BJ (cell line): ENCODE measurements at places on chromosomes 6 and 20. TPM values are rescaled to one million over a fixed set of nuclear protein-coding genes. Genes with fewer than 3 reads are reported as not detected.

DNA sequence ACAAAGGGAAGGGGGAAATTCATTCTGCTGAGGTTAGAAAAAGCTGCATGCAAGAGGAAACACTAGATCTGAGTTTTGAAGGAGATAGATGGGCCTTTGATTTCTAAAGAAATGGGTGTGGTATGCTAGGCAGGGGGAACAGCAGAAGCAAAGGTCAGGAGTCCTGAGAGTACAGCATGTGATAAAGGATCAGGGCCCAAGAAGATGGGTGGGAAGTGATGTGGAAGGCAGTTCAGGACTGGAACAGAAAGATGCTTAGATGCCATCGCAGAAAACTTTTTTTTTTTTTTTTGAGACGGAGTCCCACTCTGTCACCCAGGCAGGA, 126.2 kb downstream of the ALDH8A1 start:
- DNase-seq, result no peak

Gene CST4
- not detected in 2 replicates for polyA plus RNA-seq

DNA sequence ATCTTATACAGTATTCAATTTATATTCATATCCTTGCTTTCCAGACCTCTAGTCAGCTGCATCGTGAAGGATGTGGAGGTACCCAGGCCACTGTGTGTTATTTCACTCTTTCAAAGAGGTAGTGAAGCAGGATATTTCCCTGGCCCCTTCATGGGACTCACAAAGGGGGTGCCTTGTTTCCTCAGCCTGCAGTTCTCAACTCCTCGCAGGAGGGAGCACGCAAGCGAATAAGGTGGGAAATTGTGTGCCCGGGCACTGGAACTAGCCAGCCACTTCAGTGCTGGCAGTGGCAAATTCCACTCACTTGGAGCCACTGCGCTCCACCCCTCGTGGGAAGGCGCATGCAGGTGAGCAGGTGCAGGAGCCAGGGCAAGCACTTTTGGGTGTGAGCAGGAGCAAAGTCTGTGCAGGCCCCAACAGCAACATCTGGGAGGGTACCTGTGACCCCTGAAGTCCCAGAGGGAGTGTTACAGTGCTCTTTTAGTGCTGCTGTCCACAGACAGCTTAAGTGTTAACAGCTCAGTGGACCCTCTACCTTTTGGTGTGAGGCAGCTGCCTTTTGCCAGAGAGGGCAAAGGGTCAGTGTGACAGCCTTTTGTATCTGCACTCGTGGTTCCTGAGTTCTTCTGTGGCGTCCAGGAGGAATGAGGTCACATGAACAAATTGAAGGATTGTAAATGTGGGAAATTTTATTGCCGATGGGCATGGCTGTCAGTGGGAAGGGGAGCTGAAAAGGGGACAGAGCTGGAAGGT, 49.4 kb upstream of the FAM135A start:
- DNase-seq, result no peak

- no peak for DNase-seq
Measured at GRCh38 chr6:16028966-16029365, 99.9 kb upstream of the MYLIP start.

DNA sequence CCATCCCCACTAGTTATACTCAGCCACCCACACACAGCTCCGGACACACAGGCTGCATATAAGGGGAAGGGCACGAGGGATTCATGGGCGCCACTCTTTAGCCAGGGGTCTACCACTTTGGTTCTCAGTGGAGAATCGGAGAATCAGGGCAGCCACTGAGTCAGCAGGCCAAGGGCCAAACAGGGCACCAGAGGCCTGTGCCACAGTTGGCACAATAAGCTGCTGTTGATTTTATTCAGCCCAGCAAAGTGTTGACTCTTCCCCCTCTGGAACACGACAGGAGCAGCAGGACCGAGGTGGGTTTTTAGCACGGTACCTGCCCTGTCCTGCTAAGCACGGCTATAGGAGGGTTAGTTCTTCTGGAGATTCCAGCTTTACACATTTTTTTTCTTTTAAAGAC, 48.3 kb downstream of the GJA10 start:
- no peak for DNase-seq

Gene TCP11
- polyA plus RNA-seq, result 0.13 and 0.23 TPM in 2 replicates

GRCh38 chr6:10194816-10195672, 219.8 kb downstream of the TFAP2A start:
- no peak for DNase-seq

Gene MAK
- polyA plus RNA-seq, result not detected in 2 replicates

Gene GPSM3
- polyA plus RNA-seq, result 9.8 and 13.3 TPM in 2 replicates

DNA sequence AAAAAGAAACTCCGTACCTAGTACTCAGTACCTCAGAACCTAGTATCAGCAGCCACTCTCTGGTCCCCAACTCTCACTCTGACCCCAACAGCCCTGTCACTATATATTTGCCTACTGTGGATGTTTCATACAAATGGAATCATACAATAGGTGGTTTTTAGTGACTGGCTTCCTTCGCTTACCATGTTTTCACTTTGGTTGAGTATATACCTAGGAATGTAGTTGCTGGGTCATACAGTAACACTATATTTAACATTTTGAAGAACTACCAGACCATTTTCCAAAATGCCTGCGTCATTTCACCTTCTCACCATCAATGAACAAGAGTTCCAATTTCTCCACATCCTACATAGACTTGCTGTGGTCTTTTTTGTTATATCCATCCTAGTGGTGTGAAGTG, 283.2 kb downstream of the GMDS start:
- no peak for DNase-seq

DNA sequence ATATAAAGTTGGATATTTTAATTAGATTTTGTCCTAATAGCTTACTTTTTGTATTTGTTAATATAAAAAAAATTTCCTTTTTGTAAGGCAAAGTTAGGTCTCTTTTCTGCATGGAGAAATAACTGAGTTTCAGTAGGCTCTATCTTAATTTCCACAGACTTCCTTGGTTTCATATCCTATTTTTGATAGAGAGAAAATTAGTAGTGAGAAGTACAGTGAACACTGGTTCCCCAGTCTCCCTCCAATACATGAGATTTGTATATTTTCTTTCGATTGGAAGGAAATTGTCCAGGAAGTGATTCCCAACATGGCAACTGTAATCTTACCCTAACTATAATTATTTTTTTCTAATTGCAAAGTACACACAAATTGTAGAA, 26.4 kb downstream of the TRIM27 start:
- DNase-seq, result no peak

Gene ZBTB24
- 3.0 and 3.7 TPM in 2 replicates for polyA plus RNA-seq

- no peak for DNase-seq
Measured at GRCh38 chr6:10970731-10971130, 73.4 kb downstream of the ELOVL2 start.

GRCh38 chr6:25927756-25928216, 2.7 kb downstream of the SLC17A2 start:
- no peak for DNase-seq

DNA sequence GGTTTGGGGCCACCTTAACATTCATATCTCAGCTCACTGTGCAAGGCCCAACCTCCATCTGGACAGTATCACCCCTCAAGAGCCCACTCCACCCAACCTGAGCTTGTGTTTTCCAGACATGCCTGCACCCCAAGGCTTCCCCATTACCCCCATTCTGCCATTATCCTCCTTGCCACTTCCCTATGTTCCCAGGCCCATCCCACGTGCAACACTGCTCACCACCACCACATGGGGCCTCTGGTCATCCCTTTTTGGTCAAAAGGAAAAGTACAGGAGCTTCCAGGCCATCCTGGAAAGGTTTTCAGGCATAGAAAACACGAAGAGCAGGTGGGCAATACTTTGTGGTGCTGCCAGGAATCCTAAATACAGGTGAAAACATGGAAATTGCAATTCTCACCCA, 140.3 kb downstream of the SYNDIG1 start:
- no peak for DNase-seq

DNA sequence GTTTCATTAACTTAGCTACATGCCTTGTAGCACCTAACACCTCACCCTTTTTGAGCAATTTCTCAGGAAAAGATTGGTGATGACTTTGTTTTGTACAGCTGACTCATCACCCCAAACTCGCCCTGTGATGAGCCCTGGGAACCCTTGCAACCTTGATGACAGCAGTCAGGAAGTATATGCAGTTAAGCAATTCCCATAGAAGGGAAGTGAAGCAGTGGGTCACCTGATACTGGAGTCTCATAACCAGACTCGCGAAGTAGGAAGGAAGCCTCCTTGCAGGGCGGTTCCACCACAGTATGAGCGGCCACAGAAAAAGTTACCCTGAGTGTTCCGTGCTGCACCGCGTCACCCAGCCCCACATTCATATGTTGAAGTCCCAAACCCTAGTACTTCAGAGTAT, 82.0 kb upstream of the EDN1 start:
- no peak for DNase-seq

- DNase-seq, result no peak
Measured at GRCh38 chr6:40723967-40724366, 136.8 kb upstream of the LRFN2 start.

DNA sequence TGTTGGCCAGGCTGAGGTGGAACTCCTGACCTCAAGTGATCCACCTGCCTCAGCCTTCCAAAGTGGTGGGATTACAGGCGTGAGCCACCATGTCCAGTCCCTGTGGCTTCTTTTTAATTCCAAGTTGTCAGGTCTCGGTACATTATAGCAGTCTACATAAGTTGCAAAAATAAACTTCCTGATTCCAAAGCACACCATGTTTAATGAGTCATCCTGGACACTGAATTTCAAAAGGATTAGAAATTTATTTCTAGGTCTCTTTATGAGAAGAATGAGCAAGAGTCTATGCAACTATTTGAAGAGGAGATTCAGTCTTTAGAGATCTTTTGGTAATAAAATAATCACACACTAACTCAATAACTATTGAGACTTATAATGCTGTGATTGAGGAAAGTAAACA, 63.9 kb upstream of the MCHR2 start:
- peak; percentile 31 for DNase-seq

- no peak for DNase-seq
Measured at GRCh38 chr20:41158082-41158625, 20.8 kb downstream of the PLCG1 start.

- no peak for DNase-seq
Measured at GRCh38 chr6:155955038-155955437, 499.4 kb upstream of the NOX3 start.

Gene COX4I2
- not detected in 2 replicates for polyA plus RNA-seq

DNA sequence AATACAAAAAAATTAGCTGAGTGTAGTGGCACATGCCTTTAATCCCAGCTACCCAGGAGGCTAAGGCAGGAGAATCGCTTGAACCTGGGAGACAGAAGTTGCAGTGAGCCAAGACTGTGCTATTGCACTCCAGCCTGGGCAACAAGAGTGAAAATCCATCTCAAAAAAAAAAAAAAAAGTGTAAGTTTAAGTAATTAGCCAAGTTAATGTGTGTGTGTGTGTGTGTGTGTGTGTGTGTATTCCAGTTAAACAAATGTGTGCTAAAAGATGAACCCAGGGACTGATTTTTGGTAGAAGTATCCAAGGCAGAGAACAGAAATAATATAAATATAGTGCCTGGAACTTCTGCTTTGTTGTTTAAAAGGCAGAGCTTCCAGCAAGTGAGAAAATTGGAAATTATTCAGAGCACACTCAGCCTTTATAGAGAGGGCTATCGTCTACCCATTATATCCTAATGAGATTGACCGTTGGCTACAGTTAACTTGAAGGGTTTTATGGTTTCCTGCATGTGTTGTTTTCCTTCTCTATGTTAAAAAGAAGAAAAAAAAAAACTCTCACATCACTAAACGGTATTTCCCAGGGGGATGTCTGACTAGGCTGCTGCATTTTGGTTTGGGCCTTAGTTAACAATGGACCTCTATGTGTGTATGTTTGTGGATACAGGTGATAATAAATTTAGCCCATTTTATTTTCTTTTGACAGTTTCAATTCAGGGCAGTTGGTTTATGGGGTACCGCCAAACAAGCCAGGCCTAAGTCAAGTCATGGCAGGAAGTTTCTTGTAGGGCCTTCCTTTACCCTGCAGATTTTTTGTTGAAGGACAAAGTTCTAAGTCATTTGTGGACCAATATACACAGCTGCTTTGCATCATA, 9.8 kb downstream of the SOX4 start:
- no peak for DNase-seq

DNA sequence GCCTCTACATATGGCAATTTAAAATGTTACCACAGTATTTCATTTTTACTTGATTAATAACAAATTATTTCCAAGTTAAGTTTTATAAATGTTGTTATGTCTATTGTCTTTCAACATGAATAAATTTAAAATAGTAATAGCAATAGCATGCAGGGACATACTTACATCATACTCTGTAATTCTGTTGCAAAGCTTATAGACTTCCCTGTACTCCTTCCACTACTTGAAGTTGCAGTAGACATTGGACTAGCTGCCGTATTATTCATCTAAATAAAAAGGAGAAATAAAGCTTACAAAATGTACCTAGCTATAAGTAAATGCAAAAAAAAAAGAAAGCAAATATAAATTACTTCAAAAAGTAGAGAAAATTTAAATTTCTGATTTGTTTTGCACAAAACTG, 12.7 kb downstream of the SUPT3H start:
- DNase-seq, result no peak

- no peak for DNase-seq
Measured at GRCh38 chr6:113662688-113663333, 194.3 kb upstream of the MARCKS start.

- no peak for DNase-seq
Measured at GRCh38 chr6:44475779-44476434, 88.4 kb downstream of the CDC5L start.

DNA sequence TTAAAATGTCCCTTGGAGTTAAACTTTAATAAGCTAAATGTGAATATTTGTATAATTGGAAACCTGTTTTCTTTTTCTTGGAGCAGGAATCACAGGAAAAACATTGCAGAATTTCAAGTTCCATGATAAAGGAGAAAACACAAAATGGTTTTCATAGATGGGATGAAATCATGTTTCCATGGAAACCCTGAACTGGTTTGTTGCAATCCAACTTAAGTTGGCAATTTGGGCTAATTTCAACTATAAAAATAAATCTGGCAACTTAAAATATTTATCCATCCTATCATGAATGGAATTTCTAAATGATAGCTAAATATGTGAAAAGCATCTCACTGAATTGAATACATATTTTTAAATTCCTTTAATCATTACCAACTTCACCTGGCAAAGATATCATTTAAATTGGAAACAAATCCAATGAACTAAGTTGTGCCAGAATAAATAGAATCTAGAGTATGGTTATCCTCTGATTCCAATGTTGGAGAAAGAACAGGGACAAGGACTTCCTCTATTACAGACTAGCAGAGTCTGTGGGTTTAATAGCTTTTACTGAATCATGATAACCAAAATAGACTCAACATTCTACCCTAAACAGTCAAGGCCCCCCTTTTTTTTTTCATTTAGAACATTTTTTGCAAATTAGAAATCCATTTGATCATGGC, 33.2 kb downstream of the COL21A1 start:
- DNase-seq, result no peak
